ENCODE measurements at places on chromosomes 13 and 19.
A peak's percentile ranks its signal among the peaks of the same experiment; 100 is the strongest.

- no peak for DNase-seq
Measured at GRCh38 chr19:11041966-11042627, 47.2 kb upstream of the LDLR start.

DNA sequence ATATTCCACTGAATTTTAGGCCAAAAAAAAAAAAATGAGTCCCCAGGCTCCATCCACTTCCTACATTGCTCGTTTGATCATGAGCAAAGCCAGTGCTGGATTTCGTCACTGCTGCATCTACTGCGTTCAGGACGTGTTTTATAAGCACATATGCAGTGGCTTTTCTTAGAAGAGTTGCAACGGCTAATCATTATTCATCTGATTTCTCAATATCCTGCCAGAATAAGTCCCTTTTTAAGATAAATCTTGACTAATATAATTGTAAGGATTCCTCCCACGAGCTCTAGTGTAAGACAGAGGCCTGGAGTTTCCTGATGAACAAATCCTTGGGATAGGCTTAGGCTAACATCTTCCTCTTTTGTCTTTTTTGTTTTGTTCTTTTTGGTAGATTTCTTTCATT lies 19.5 kb downstream of the FAM124A start:
- no peak for DNase-seq

- no peak for DNase-seq
Measured at GRCh38 chr13:87172166-87172835, 498.9 kb upstream of the SLITRK5 start.

- DNase-seq: peak; percentile 98
Measured at GRCh38 chr19:21020298-21021227, at the start of gene ZNF430. ZNF430 (plus strand) TSS chr19:21020657; CDS start chr19:21020801, 144 bp downstream.

DNA sequence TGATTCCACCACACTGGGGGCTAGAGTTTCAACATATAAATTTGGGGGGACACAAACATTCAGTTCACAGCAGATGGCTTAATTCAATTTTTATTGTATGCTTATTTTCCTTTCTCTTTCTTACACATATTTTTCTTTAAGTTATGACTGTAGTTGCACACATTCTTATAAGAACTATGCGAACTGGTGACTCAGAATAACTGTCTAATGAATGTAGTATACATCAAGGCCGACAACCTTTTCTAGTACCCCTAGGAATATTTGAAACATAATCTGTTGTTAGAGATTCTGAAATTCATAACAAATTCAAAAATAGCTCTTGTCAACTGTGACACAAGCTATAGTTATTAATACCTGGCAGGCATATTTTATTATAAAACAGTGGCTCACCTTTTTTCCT lies 695.6 kb downstream of the PCDH9 start:
- DNase-seq: no peak

DNA sequence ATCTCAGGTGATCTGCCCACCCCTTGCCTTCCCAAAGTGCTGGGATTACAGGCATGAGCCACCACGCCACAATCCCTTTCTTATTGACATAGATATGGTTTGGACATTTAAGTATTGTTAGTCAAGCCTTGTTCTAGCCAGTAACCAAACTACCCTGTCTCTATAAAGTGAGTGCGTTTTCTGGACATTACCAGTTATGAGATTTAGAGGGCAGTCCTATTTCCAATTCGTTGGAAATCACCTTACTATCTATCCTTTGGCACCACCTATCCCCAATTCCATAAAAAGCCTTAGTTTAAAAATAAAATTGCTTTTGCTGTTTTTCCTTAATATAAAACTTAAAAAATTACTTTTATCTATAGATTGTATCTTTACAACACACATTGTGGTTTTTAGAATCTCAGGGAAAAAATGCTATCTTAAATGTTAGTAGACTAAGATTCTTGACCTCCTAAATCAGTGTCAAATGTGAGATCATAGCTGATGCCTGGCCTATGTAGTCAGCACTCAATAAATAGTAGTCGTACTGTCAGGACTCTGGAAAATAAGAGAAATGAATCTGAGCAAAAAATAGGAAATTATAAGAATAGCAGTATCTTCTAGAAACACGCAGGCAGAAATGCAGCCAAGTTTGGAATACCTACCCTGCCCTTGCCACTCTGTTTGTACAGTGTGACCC lies 57.0 kb downstream of the NUFIP1 start:
- no peak for DNase-seq

GRCh38 chr13:29847501-29847983 lies 2.9 kb downstream of the UBL3 start:
- no peak for DNase-seq

DNA sequence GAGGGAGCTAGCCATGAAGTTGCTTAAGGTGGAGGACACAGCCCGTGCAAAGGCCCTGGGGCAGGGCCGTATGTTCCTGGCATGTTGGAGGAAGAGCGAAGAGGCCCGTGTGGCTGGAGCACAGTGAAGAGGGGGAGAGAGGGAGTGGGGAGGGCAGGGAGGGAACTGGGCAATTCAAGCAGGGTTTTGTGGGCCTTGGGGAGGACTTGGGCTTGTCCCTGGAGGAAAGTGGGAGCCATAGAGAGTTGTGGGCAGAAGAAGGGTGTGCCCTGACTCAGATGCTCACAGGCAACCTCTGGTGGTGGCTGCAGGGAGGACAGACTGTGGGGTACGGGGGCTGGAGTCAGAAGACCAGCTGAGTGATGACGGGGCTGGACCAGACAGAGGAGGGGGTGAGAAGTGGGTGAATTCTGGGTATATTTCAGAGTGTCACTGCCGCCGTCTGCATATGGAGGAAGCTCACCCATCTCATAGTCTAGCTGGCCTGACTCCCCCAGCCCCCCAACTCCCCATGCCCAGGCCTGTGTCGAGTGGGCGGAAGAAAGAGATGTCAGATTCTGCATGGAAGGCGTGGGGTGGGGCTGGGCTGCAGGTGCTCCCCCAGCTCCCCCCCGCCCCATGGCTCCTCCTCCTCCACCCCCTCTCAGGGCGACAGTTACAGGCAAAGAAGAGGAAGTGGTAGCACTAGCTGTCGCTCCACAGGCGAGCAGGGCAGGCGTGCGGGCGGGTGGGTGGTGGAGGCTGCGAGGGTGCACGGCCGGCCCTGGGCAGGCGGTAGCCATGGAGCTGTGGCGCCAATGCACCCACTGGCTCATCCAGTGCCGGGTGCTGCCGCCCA lies at the start of gene VAV1:
Gene VAV1 (plus strand): TSS at position 681 of the 838 bp plus-strand sequence. CDS start 100 bp downstream, at position 781.
- peak; percentile 87 for DNase-seq

DNA sequence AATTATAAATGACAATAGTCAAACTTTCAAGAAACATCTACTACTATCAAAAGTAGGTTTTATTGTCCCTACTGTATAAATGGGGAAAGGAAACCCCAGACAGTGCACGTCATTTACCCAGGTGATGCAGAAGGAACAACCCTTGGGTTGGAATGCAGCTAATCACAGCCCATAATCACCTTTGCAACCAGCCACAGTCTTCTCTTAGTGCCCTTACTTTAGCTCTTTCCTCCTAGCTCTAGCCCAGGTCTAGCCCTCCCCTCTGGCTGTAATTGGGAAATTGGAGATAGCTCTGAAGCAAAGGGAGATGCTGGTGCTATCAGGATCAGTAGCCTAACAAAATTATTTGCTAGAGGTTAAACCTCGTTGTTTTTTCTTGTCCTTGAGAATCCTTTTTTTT lies 25.5 kb upstream of the TSC22D1 start:
- no peak for DNase-seq

DNA sequence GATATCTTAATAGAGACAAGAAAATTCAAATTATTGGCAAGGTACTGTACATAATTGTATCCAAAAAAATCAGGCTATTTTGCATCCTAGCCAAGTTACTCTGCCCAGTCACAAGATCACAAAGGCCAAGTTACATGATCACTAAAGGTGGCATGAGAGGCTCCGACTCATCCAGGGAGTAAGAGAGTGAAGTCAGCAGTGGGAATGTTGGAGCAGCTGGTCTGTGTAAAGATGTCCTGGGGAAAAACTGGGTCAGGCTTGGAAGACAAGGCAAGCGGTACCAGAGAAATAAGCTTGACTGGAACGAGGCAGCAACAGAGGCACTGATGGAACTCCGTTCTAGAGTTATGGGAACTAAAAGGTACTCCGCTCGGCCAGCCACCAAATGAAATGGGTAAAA lies 50.2 kb upstream of the PSG2 start:
- no peak for DNase-seq

GRCh38 chr13:50747737-50748350 lies 95.6 kb downstream of the DLEU7 start:
- DNase-seq: no peak

- DNase-seq: no peak
Measured at GRCh38 chr19:9156304-9156703, 16.1 kb downstream of the ZNF317 start.

DNA sequence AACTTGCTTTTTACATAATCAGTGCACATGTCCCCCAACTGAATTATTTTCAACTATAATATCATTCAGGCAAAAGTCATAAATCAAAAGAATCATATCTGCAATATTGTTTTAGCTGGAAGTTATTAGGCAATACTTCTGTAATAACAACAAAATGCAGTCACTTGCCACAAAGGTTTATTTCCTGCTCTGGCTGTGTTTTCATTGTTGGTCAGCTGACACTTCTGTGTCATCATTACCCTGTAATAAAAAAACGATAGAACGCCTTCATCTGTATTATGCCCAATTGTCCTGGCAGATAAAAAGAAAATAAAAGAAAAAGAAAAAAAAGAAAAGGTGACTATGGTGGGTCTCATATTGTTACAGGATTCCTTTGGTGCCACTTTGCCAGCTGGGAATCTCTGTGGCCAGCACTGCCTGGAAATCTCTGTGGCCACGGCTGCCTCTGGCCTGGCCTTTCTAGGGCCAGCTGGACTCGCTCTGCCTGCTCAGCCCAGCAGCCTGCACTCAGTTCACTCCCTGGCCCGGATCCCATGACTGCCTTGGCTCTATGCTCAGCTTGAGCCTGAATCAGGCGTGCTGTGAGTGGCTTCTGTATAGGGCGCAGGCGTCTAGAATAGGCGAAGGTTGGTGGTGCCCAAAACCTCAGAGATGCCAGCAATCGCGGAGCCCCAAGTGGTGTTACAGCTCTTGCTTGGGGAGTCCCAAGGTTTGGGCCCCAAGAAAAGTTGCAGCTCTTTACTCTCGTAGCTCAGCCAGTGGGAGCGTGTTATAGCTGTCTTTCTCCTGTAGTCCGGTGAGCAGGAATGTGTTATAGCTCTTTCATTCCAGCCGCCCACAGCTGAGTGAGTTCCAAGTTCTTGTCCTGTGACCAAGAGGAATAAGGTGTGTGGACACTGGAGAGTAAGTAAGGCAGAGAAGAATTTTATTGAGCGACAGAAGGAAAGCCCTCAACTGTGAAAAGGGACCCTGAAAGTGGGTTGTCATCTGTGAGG lies 1227.1 kb downstream of the SLITRK1 start:
- DNase-seq: no peak

DNA sequence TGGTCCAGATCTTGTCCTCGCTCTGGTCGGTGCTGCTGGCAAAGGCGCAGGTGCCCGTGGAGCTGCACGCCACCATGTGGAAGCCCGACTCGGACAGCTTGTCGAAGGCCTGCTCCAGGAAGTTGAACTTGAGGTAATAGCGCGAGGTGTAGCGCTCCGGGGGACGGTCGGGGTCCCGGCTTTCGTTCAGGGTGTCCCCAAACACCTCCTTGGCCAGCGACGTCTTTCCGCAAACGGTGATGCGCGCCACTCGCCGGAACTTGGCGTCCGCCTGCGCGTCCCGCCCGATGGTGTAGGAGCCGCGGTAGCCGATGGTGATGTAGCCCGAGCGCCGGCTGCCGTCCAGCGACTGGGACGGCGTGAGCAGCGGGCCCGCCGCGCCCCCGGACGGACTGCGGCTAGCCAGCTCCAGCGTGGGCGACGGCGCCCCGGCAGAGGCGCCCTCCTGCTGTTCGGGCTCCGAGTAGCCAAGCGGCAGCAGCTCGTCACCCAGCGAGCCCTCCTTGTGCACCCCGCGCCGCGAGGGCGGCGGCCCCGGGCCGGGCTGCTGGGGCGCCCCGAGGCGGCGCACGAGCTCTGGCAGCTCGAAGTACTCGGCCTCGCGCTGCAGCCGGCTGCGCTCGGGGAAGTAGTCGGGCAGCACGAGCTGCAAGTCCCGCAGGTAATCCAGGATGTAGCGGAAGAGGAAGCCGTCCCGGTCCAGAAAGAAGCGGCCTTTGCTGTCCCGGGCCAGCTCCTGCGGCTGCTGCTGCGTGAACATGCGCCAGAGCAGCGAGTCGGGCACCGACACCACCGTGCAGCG lies 801 bp downstream of the KCTD12 start:
- DNase-seq: no peak

- DNase-seq: no peak
Measured at GRCh38 chr13:111662451-111662850, 342.0 kb downstream of the TEX29 start.

GRCh38 chr19:38266981-38267597 lies 2.7 kb downstream of the SPINT2 start:
- DNase-seq: no peak

- no peak for DNase-seq
Measured at GRCh38 chr13:109870274-109870673, 83.9 kb upstream of the IRS2 start.

DNA sequence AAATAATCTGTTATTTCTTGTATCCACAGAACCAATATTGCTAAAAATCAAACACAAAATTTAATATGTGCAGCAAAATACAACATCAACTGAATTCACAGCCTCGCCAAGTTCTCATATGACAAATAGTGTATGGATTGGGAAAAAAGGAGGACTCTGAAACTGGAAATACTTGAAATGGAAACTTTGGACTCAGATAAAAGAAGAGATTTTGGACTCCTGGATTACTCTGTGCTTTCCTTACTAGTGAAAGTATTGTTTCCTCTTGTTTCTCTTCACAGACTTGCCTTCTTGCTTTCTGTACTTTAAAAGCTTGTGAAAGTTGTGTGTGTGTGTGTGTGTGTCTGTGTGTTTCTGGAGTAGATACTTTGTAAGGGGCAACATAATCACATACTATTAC lies 1596.3 kb downstream of the PCDH9 start:
- no peak for DNase-seq

GRCh38 chr13:42707048-42707447 lies 74.3 kb upstream of the FAM216B start:
- DNase-seq: no peak

- no peak for DNase-seq
Measured at GRCh38 chr19:9009935-9010651, at the start of gene MUC16. MUC16 (minus strand) TSS chr19:9010409.

DNA sequence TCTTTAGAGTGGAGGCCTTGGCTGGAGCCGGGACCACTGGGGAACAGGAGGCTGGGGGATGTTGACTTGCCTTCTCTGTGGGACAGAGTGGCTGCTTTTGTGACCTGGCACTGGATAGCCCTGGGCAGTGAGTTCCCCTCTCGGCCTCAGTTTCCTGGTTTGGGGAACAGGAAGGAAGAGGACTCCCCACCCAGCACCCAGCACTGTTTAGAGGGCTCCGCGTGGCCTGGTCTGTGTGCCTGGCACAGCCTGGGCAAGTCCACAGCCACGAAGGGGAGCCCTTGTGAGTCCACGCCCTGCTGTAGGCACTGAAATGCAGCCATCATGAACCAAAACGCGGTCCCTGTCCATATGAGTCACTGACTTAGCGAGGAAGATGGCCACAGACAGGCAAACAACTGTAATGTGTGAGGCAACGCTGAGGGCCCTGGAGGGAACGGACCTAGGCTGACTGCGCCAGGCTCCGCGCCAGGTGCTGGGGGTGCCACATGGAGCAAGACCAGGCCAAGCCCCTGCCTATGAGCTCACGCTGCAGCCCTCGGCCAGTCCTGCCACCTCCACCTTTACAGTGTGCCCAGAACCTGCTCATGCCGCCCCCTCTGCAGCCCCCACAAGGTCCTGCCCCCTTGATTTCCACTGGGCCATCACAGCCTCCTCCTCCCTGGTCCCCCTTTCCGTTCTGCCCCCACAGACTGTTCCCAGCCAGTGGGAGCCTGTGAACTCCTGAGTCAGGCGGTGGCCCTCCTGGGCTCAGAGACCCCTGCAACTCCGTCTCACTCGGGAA lies 35.5 kb downstream of the PAK4 start:
- no peak for DNase-seq

All from Jurkat, Clone E6-1 (cell line).